Heart left ventricle (tissue), 16 donors: ENCODE measurements at places on chromosomes 2 and 18. TPM values are rescaled to one million over a fixed set of nuclear protein-coding genes. Genes with fewer than 3 reads are reported as not detected.

MPPE1 gene
- 30.0 TPM for total RNA-seq

MSTN gene
- total RNA-seq, result not detected

ITPRIPL1 gene
- total RNA-seq, result 1.8 TPM

ALPP gene
- not detected for total RNA-seq

CRYGD gene
- not detected for total RNA-seq

DNA sequence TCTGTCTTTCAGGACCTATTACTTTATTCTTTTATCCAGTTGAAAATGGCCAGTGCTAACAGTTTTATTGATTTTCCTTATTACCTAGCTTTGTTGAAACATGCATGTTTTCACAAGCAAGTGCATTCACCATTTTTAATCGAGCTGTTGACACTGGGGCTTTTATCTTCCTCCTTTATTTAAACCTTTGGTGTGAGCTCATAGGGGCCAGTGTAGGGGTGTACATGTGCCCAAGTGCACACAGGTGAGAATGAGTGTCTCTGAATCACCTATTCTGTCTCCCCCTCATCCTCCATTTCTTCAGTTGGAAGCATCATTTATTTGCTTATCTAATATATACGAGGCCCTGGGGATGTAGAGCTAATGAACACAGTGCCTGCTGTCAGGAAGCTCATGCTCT, 199.1 kb downstream of the PRKCE start:
- DNase-seq, result no peak

DNA sequence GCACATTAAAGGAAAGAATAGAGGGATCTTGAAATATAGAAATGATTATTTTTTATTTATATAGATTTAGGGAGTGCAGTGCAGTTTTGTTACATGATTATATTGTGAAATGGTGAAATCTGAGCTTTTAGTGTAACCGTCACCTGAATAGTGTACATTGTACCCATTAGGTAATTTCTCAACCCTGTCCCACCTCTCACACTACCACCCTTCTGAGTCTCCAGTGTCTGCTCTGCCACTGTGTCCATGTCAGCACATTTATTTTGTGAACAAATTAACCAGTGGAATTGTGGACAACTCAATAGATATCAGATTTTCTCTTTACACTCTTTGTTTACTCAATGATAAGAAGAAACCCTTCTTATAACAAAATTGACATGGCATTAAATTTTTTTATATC, 24.2 kb downstream of the APLF start:
- DNase-seq, result no peak

DNA sequence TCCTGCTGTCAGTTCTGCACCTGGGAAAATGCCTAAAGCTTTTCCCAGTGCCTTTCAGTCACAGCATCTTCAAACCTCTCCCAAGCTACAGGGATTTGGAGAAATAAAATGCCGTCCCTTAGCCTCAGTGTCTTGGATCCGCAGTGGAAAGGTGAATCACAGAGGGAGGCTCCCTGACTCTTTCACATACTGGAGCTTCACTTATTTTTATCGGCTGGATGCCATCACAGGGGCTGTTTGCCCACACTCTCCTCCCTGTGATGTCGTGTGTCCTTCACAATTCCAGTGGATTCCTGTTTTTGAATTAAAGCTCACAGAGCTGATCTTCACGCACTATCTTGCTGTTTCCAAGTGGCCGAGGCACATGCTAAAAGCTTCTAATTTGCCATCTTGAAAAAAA, 1303.1 kb upstream of the DDX18 start:
- no peak for DNase-seq

- DNase-seq, result no peak
Measured at GRCh38 chr2:33015421-33016142, 68.8 kb downstream of the LTBP1 start.

DNA sequence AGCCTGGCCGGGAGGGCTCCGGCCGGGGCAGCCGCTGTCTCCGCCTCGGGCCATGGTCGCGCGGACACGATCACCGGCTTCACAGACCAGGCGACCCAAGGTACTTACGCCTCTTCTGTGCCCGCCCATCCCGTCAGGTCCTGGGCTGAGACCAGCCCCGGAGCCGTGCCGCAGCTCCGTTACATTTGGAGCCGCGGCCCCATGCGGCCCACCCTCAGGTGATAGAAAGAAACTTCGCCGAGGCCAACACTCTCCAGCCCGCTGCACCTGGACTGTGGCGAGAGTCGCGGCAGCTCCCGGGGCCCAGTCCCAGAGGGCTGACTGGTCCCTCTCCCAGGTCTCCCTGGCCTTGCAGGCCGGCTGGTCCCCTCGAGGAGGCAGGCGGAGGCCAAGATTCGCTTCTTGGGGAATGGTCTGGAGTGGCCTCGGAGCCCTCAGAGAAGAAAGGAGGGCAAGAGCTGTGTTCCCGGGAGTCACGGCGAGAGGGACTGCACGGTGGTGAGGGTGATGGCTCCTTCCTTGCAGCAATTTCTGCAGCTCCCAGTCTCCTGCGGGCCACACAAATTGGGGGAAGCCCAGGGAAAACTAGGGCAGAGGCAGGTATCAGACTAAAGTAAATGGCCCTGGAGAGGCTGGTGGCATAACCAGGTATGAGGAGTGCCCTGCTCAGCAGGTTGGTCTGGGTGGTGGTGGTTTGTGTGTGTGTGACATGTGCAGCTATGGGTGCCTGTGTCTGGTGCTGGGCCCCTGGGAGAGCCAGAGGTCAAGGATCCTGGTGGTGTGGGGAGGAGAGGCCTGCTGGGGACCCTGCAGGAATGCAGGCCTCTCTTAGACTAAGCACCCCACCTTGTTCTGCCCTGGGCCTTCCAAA, 822 bp downstream of the GDF7 start:
- DNase-seq, result no peak

DNA sequence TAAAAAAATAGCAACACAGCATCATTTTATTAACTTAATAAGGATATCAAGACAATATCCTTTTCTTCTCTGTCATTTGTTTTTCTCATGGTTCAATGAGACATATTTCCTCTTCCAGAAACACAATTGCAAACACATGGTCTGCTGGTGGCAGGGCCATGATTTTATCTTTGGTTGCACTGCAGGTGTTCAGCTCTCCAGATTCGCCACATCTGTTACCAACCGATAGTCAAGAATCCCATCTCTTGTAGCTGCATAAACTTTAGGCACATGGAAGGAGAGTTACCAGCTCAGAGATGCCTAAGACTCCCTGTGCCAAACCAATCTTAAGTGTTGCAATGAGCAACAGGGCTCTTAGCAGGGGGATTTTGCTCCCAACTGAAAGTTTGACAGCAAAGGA, 1303.2 kb upstream of the CELF4 start:
- DNase-seq, result no peak

- no peak for DNase-seq
Measured at GRCh38 chr2:100987536-100987935, 14.6 kb upstream of the RPL31 start.

DNA sequence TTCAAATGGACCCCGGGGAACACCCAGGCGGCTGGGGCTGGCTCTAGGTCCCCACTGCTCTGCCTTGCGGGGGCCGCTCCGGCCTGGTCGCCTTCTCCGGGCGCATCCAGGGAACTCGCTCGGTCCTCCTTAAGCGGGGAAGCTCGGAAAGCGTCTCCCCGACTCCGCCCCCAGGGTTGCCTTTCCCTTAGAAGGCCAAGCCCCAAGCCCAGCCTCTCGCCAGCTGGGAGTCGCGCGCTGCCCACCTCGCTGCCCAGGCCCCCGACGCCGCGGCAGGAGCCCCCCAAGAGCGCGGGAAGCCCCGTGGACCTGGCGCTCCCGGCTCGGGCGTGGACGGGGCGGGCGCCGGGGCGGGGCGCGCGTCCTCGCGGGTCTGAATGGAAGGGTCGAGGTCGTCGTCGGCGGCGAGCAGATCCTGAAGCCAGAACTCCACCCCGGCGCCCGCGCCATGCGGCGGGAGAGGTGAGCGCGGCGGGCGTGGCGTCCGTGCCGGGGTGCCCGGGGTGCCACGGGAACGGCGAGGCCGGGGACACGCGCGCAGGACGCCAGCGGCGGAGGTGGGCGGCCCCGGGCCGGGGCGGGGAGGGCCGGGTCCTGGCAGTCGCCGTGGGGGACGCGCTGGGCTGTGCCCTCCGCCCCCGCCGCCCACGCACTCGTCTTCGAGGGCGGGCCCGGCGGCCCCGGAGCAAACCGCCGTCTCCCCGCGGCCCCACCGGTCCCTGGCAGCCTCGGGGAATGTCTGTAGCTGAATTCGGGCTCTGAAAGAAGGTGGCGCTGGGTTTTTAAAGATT, at the start of gene BOK:
TSS of gene BOK (plus strand) at position 214 of the 791 bp plus-strand sequence. CDS start 739 bp downstream, outside the sequence.
- DNase-seq, result peak; percentile 62

DNA sequence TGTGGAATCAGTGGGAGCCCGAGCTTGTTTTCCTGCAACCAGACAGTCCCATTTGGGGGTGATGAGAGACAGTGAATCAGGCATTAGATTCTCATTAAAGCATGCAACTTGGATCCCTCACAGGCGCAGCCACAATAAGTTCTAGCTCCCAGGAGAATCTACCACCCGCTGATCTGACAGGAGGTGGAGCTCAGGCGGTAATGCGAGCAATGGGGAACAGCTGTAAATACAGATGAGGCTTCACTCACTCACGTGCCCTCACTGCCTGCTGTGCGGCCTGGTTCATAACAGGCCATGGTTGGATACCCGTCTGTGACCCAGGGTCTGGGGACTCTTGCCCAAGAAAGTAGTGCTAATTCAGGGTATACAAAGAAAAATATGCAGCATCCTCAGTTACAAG, 144.8 kb upstream of the RGPD4 start:
- DNase-seq, result no peak

GRCh38 chr2:98952966-98953365, 16.9 kb upstream of the CRACDL start:
- no peak for DNase-seq

DNA sequence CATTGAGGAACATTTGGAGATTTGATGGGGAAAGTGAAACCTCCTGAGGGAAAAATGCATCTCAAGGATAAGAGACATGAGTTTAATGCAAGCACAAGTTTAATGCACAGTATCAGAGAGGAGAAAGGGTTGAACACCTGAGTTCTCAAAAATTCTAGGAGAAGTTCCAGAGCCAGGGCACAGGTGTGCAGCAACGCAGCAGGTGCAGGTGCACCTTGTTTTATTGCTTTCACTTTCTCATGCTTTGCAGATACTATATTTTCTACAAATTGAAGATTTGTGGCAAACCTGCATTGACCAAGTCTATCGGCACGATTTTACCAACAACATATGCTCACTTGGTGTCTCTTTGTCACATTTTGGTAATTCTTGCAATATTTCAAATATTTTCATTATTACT, 267.6 kb upstream of the HNRNPA3 start:
- no peak for DNase-seq

DNA sequence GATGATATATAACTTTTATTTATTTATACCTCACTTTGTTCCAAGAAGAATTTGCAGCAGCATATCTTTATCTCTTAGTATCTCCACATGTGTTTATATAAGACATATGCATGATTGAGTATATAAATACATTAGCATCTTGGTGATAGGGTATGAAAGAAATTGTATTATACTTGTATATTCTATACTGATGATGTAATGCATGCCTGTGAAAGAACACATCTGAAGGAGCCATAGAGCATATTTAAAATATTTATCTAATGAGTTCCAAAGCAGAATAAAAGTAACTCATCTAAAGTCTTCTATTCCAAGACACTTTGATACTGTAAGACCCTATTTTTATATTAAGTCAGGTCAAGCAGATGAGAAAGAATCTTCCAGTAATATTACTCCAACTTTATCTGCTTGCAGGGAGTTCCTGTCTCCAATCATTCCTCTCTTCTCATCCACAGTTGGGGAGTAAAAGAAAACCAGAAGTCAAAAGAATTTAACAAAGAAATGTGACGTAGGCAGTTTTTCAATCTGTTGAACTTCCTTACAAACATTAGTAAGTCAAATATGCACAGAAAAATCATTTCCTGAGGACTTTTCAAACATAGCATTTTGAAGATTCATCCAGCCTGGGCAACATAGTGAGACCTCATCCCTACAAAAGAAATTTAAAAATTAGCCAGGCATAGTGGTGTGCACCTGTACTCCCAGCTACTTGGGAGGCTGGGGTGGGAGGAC, 76.7 kb downstream of the DTNB start:
- DNase-seq, result no peak

DNA sequence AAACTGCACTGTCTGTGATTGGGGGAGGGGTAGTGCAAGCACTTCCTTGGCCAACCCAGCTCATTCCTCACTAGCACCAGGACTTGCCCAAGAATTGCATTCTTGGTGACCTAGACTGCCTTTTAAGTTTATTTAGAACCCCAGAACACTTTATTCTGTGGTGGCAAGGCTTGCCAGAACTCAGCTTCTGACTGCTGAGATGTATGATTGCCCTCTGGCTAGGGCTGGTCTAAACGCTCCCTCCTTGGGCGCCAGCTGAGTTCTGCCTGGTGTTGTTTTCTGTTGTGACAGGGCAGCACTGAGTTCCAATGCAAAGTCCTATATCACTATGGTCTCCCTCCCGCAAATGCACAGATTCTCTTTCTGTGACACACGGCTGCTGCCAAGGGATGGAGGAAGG, 247.7 kb downstream of the ZNF385B start:
- DNase-seq, result no peak

- DNase-seq, result no peak
Measured at GRCh38 chr2:18311420-18312195, 248.8 kb downstream of the RDH14 start.

DNA sequence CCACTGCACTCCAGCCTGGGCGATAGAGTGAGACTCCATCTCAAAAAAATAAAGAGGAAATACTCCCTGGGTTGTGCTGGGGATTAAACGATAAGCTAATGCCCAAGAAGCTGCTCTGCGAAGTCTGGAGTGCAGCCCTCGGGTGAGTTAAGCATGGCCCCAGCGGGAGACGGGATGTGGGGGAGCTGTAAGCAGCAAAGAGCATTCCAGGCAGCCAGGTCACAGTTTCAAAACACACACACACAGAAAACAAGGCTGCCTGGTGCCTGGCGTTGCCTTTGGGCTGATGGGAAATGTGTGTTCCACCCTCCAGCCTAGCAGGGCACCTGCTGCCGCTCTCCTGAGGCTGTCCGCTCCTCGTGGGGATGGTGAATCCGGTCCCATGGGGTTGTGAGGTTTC, 24.1 kb downstream of the ODC1 start:
- no peak for DNase-seq

DNA sequence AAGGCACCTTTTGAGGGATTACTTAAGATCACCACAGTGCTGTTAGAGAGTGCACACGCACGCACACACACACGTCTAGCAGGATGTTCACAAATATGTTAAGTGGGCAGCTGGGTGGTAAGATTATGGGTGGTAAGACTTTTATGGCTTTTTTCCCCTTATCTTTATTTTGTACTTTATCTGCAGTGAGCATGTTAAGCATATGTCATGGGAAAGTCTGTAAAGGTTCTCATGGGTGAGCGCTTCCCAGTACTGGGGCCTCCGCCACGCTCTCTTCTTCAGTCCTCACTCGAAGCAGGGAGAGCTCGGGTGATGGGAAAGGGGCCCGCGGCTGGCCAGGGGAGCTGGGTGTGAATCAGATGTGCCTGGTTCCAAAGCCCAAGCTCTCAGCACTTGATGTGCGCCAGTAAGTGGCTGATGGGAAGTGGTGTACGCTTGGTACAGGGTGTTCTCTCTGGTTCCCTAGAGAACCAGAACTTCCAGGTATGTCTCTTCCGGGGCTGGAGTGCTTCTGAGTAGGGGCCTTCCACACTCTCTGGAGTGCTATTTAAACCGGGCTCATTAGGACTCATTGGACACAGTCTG, 83.9 kb upstream of the YWHAQ start:
- DNase-seq, result no peak
